CD4-positive, alpha-beta T cell treated with Interferon gamma for 1 hour (primary cell): ENCODE measurements at places on chromosomes 7 and 10.

DNA sequence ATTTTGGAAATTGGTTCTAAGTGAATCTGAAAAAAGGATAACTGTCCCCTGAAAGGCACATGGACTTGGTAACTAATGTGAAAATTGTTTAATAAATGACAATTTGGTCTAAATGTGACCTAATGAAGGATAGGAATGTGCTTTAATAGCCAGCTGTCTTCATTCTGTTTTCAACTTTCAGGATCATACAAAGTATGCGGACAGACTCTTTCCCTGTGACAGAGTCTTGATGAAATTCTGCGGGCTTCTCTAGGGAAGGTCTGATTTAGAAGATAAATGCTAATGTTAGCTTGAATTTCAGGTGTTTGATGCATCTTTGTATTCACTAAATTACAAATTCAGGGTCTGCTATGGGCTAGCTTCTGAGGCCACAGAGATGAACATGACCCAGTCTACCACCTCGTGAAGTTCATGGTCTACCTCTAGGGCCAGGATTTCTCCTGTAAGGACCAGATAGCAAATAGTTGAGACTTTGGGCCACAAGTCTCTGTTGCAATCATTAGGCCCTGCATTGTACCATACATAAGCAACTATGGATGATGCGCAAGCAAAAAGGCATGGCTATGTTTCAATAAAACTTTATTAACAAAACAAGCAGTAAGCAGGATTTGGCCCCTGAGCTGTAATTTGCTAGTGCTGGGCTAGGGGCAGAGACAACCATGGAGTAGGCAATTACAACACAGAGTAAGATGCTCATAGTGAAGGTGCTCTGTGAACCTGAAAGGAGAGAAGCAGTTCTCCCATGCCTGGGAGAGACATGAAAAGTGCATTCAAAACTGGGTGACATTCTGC is 368.6 kb downstream of the INHBA start:
- DNase-seq: no peak

- no peak for DNase-seq
These were observed 3.9 kb downstream of the COG5 start for GRCh38 chr7:107559864-107560263.

- DNase-seq: no peak
These were observed 8.6 kb downstream of the VWC2 start for GRCh38 chr7:49781996-49782395.

DNA sequence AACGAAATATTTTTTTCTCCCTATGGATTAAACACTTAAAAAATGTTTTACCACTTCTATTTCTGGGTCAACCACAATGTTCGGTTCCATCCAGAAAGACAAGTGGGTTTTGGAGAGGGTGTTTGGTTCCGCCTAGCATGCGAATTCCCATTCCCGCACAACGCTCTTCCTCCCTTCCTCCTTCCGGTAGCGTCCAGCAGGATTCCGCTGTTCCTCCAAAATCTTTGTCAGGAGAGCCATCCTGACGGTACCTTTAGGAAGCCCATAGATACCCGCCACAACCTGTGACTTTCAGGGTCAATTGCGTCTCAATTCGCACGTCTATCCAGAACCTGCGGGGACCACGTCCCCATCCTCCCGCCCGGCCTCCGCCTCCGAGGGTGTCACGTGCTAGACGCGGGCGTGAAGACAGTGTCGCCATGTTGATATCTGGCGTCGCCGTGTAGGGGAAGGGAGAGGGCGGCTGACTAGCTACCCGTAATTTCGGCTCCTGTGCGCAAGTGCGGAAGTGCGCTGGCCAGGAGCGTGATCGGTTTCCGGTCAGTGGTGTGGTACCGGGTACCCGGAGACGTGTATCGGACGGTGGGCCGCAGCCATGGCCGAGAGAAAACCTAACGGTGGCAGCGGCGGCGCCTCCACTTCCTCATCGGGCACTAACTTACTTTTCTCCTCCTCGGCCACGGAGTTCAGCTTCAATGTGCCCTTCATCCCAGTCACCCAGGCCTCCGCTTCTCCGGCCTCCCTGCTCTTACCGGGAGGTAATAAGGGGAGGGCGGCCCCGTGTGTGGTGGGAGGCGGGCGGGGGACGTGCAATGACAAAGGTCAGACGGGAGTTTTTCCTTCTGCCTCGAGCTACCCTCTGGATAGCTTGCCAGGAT is at the start of gene SEC23IP:
SEC23IP (plus strand) TSS at position 543 of the 878 bp plus-strand sequence; CDS start at position 596, 53 bp downstream.
- DNase-seq: peak; percentile 91

- no peak for DNase-seq
These were observed 62.1 kb downstream of the ANKRD26 start for GRCh38 chr10:27038168-27038567.

DNA sequence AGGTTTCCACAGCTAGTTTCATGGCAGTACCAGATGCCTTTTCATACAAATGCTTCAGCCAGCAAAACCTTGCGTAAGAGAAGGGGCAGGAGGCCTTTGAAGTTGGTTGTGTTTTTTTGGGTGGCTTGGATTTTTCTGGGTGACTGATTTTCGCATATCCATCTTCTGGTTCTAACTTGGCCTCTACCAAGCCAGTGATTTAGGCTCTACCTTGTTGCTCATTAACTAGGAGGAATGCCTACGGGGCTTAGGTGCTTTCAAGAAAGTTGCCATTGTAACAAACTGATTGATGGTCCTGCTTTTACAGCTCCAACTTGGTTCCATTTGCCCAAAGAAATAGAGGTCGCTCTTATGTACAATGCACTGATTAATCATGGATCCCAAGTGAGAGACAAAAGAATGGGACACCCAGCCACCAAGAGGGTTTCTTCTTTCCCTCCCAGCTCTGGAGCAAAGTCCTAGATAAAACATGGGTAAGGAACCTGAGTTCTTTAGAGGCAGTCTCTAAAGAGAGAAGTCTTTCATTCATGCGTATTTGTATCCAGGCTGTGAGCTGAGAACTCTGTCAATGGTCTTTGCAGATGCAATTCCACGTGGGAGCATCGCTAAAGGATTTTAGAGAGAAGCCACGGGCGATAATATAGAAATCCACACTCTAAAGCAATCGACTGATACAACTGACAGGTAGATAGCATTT is 92.1 kb upstream of the FGFR2 start:
- DNase-seq: no peak

- no peak for DNase-seq
These were observed 516.7 kb downstream of the PARD3 start for GRCh38 chr10:34298346-34298818.

- no peak for DNase-seq
These were observed 77.3 kb downstream of the JMJD1C start for GRCh38 chr10:63388421-63389031.

GRCh38 chr7:91420606-91421005 is 156.4 kb downstream of the FZD1 start:
- DNase-seq: no peak
